ENCODE measurements at places on chromosomes 6 and 20. TPM values are rescaled to one million over a fixed set of nuclear protein-coding genes. Genes with fewer than 3 reads are reported as not detected.

IL17F gene
- not detected for total RNA-seq

TRIM15 gene
- not detected for total RNA-seq

IRF4 gene
- total RNA-seq, result not detected

TOX2 gene
- 2.2 TPM for total RNA-seq

BTNL2 gene
- not detected for total RNA-seq

All from smooth muscle cell of the pulmonary artery (primary cell).